ENCODE measurements at places on chromosomes 1 and 21.

DNA sequence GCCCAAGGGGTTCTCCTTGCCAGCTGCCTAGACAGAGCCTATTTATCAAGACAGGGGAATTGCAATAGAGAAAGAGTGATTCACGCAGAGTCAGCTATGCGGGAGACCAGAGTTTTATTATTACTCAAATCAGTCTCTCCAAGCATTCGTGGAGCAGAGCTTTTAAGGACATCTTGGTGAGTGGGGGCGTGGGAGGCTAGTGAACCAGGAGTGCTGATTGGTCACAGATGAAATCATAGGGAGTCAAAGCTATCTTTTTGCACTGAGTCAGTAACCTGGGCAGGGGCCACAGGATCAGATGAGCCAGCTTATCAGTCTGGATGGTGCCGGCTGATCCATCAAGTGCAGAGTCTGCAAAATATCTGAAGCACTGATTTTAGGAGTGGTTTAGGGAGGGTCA is 64.8 kb upstream of the MRPS6 start:
- peak; percentile 78 for DNase-seq

GRCh38 chr1:8374812-8375211 is 56.9 kb downstream of the SLC45A1 start:
- DNase-seq = no peak

DNA sequence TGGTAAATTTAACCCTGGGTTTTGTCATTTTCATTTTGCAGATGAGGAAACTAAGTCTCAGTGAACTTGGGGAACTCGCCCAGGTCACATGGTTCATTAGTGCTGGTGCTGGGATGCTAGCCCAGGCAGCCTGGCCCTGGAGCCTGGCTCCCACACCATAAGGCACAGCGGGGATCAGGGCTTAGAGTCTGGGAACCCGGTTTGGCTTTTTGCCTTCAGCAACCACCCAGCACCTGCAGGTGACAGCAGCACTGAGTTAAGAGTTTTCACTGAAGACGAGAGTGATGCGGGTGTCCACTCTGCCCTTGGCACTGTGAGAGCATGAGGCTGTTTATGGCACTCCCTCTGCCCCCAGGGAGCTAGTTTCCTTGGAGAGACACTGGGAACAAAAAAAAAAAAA is 18.4 kb upstream of the CD101 start:
- DNase-seq = no peak

DNA sequence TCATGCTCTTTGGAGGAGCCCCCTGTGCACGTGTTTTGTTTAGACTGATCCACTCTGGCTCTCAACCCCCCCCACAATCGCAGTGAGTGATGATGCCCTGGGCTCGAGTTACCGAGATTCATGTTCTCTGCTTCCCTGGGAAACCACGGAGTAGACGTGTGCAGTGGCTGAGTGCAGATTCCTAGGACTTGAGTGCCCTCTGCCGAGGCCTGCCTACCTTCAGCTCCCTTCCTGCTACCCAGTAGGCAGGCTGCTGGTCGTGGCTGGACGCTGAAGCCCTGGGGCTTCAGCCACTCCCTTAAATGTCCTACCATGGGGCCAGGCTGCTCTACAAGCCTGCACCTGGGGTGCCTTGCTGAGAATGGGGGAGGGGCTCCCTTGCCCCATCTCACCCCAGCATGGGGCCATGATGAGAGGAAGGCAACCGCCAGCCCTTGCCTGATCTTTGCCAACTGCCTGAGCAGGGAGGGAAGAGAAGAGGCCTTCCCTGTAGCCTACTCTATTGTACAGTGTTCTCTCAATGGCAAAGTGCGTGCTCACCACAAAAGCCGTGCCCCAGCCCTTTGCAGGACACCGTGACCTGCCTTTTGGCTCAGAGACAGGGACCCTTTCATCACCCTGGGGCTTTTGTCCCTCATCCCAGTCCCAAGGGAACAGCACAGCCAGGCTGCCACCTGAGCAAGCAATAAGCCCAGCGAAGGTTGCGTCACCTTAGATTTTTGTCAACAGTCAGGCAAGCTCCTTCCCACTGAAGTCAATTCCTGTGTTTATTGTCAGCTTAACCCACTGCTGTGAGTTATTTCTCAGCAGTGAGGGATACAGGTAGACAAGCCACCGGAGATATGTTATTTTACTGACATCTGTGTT is 4.1 kb upstream of the GRIK3 start:
- DNase-seq = no peak

GRCh38 chr1:161162806-161163205 is 3.4 kb upstream of the PPOX start:
- DNase-seq = no peak

DNA sequence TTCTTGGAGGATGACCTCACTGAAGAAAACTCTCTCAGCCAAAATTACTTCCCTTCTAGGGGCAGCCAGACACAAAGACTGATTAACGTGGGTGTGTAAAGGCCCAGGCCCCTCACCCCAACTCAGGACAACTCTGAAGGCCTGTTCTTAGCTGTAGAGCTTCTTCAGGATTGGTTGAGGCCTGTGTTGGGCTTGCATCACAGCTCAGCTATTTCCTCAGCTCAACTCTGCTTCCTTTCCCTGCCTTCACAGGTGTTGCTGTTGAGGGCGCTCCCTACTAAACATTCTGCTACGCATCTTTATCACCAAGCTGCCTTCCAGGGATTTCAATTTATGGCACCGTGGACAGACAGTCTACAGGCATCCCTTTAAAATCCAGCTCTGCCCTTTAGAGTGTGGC is 36.8 kb downstream of the MAB21L3 start:
- no peak for DNase-seq

GRCh38 chr1:63641615-63642014 is 48.4 kb downstream of the PGM1 start:
- no peak for DNase-seq

GRCh38 chr1:98296681-98297080 is 364.8 kb upstream of the SNX7 start:
- no peak for DNase-seq

DNA sequence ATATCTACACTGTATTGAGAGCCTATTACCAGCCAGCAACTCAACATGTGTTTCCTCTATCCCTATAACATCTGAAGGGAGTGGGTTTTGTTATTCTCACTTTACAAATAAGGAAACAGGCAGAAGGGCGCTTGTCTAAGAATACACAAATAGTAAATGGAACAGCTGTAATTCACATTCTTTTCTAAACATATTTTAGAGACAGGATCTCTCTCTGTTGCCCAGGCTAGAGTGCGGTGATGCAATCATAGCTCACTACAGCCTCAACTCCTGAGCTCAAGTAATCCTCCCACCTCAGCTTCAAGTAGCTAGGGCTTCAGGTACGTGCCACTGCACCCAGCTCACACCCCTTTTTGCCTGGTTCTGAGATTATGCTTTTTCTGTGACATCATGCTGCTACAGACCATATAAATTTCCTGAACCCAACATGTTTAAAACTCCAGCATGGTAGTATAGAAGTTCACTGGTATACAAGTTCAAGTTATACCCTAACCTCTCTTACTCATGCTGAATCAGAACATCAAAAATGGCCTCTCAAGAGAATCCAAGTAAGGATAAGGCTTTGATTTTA is 8.6 kb upstream of the TACSTD2 start:
- no peak for DNase-seq

DNA sequence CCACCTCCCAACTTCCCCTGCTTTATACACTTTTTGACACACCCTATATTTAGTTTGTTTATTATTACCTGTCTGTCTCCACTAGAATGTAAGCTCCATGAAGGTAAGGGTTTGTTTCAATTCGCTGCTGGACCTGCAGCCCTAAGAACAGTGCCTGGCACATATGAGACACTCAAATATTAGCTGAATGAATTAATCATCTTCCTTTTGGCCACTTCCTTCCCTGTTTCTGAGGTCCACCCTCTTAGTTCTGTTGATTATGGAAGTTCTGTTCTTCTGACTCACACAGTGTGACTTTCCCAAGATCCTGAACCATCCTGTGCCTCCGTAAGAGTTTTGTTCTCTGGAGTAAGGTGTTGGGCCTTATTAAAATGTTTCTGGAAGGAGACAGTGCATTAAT is 40.4 kb upstream of the GJA5 start:
- no peak for DNase-seq

DNA sequence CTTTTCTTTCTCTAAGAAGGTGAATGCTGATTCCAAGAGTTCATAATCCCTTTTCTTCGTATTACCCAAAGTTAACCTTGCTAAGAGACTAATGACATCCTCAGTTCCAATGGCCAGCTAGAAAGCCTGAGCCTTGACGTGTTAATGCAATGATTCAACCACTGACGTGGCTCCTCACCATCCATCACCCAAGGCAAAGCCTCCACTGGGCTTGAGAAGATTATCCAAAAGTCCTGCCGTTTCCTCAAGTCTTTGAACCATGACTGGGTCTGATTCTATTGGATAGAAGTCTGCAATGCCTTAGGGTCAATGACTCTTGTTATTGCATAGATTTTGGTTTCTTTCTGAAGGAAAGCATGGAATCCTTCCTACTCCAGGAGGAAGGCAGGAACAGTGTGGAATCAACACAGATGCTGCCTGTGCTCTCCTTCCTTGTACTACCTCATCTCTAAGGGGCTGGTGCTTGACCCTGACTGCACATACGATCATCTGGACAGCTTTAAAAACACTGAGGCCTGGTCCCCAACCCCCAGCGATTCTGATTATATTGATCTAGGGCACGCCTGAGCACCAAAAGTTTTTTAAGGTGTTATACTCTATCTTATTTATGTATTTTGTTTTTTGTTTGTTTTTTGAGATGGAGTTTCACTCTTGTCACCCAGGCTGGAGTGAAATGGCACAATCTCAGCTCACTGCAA is 69.3 kb upstream of the ANGPTL1 start:
- DNase-seq = no peak

DNA sequence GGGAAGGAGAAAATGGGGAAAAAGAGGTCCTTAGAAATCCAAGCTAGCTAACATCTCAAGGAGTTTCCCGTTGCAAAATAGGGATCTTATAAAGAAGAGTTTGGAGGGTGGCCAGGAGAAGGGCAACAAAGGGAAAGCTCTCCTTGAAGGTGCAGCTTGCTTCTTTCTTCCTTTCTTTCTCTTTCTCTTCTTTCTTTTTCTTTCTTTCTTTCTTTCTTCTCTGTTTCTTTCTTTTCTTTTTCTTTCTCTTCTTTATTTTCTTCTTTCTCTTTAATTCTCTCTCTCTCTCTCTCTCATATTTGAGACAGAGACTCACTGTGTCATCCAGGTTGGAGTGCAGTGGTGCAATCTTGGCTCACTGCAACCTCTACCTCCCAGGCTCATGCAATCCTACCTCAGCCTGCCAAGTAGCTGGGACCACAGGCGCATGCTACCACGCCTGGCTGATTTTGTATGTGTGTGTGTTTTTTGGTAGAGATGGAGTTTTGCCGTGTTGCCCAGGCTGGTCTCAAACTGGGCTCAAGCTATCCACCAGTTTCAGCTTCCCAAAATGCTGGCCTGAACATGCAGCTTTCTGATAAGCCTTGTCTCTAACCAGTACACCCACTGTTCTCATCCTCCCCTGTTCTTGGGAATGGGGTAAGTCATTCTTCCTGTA is 44.4 kb downstream of the RNF11 start:
- DNase-seq = no peak

- DNase-seq = no peak
Measured at GRCh38 chr1:8555582-8555981, 237.7 kb downstream of the SLC45A1 start.

GRCh38 chr21:18826562-18826961 is 423.0 kb upstream of the TMPRSS15 start:
- DNase-seq = no peak

GRCh38 chr1:40532844-40533424 is 1.5 kb downstream of the ZNF684 start:
- DNase-seq = no peak

- no peak for DNase-seq
Measured at GRCh38 chr1:54805466-54805865, 4.3 kb upstream of the TTC22 start.

- DNase-seq = no peak
Measured at GRCh38 chr1:224730965-224731364, 114.8 kb downstream of the CNIH3 start.

DNA sequence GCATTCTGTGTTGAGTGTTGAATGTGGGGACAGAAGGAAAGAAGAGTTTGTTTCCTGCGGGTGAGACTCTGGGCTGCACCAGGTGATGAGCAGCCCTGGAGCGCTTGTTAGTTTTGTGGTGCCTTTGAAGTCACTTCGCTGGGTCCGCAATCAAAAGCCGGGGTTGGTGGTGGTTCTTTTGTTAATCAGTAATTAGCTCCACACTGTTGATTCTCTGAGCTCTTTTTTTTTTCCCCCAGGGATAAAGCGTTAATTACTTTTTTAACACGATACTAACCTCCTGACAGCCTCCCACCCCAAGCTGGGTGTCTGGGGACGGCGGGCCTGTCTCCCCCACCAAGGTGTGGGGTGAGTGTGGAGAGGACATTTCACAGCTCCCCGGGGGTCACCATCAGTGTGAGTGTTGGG is 56.6 kb downstream of the AGPAT3 start:
- DNase-seq = no peak

- DNase-seq = no peak
Measured at GRCh38 chr1:104797982-104798381, 1048.3 kb downstream of the AMY1C start.

GRCh38 chr1:210908257-210908656 is 225.7 kb downstream of the KCNH1 start:
- no peak for DNase-seq

DNA sequence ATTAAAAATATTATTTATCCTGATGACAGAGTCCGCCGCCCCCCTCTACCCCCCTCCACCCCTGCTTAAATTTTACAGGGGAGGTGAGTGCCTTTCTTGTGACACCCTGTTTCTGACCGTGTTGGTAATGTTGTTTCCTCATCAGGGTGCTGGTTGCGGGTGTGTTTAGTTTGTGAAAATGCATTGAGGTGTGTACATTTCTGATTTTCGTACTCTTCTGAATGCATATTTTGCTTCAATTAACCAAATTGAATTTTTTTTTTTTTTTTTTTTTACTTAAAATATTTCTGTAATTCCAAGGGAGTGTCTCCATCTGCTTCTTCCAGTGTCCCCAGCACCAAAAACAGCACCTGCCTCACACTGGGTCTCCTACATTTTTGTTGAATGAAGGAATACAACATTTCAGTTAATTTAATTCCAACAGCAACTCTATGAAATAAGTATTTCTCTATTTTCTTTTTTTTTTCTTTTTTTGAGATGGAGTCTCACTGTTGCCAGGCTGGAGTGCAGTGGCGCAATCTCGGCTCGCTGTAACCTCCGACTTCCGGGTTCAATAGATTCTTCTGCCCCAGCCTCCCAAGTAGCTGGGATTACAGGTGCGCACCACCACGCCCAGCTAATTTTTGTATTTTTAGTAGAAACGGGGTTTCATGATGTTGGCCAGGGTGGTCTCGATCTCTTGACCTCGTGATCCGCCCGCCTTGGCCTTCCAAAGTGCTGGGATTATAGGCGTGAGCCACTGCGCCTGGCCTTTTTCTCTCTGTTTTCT is 5.6 kb upstream of the SLC2A1 start:
- no peak for DNase-seq

DNA sequence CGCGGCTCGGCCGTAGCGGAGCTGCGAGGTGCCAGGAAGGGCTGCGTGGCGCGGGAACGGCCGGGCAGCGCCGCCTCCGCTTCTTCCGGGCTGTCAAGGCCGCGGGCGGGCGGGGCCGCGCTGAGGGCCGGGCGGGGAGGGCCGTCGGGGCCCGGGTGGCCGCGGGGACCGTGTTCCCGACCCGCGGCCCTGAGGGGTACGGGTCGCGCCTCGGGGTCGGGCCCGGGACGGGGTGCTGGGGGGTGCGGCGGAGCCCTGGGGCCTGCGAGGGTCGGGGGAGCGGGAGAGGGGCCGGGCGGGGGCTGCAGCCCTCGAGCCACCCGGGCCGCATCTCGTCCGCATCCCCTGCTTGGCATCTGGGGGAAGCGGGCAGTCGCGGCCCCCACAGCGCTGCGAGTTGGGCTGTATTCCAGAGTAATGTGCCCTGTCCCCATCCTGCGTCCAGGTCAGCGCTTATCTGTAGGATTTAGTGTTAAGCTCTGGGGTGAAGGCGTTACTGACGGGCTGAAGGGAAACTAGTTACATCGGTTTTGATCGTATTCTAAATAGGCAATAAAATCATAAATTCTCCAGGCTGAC is 379 bp downstream of the RER1 start:
- no peak for DNase-seq
